Activated CD4-positive, alpha-beta T cell treated with anti-CD3 and anti-CD28 coated beads for 24 hours (primary cell): ENCODE measurements at places on chromosomes 7 and 10.

DNA sequence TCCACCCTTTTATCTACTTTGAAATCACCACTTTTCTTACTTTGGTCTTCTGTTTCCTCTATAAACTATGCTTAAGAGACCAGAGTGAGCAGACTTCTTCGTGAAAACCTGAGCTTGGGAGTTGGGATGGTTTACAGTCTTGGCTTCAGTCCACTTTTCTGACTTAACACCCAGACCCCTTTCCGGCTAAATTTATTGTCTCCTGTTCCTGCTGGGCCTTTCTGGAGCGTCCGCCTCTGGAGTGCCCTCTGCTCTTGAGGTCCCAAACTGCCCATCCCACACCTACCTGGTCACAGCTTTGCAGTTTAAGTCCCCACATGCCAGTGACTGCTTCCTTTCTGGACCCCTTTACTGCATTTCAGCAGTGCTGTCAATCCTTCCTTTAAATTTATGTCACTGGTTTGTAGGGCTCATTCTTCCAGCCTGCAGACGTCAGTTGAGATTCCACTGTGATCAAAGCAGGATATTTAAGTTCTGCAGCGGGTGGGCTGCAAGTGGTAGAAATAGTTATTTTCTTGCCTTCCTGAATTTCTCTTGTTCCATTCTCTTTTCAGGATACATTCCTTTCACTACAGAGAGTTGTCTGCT is 80.3 kb downstream of the KAT6B start:
- DNase-seq: no peak

- peak; percentile 42 for DNase-seq
Measured at GRCh38 chr7:2886900-2887299, 42.8 kb upstream of the GNA12 start.

DNA sequence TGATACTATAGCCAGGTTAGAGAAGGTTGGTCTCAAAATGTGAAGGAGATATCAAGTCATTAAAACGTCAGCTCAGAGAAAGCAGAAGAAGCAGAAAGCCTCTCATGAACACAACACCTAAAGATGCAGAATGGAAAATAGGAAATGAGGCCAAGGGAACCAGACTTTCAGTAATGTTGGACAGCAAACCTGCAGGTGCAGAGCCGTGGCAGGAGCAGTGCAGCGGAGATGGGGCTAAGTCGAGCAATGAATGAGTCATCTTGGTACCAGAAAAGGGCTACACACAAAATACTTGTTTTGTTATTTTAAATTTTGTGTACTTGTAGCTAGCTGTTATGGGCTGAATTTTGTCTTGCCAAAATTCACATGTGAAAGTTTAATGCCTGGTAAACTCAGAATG is 479.6 kb upstream of the POM121L12 start:
- DNase-seq: no peak

DNA sequence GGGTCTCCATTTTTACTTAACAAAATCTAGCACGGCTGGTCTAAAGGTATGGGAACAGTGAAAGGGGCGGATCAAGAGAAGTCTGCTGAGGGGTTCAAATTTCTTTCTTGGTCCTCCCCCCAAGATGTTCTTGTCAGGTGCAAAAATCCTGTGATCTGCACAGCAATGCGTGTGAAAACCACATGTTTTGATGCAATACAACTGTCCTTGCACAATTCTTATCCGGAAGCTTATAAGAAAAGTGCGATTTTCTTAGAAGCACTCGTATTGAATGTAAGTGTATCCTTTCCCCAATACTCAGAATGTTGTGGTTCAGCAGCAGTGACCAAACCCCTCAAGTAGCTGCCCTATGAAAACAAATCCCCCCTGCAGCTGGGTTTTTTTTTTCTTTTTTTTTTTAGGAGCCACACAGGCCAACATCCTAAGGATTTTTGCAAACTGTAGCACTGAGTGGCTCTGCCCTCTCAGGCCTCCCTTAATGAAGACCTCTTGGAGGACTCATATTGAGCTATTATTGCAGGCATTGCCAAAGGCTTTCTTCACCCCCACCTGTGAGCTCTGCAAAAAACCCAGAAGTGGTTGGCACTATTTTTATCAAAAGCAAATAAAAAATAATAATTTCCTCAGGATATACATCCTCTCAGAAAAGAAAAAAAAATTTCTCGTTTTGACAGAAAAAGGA is 151.9 kb upstream of the ITGB1 start:
- no peak for DNase-seq

DNA sequence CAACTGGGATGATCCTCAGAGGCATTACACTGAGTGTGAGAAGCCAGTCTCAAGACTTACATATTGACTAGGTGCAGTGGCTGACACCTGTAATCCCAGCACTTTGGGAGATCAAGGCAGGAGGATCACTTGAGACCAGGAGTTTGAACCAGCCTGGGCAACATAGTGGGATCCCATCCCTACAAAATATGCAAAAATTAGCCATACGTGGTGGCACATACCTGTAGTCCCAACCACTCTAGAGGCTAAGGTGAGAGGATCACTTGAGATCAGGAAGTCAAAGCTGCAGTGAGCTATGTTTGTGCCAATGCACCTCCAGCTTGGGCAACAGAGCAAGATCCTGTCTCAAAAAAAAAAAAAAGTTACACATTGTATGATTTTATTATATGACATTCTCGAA is 23.5 kb upstream of the TNPO3 start:
- no peak for DNase-seq
